ENCODE measurements at places on chromosomes 1 and 21. TPM values are rescaled to one million over a fixed set of nuclear protein-coding genes. Genes with fewer than 3 reads are reported as not detected.

DNA sequence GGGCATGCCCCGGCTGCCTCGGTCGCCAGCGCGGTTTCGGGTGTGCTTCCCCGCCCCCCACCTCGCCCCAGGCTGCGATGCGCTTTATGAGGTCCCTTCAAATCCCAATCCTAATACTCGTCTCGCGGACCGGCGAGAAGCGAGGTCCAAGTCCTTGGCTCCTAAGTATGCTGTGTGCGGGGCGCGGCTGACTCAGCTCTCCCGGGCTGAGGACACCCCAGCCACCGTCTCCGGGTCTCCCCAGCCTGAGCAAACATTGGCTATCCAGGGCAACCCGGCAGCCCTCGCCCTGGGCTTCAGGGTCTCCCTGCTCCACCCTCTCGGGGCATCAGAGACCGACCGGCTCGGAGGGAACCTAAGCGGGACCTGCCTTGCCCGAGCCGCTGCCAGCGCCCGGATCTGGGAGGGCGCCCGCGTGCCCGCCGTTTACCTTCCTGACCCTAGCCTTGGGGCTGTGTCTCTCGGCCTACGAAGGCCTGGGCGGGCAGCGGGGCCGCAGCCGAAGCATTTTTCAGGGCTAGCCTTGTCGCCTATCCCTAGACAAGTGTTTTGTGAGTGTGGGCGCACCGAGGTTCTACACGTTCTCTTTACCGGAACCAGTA lies 1.2 kb downstream of the ITPKB start:
- peak overlapping the region; percentile 86 for H3K4me3 ChIP-seq
- no peaks in the 10 kb centered on the region for H3K27me3 ChIP-seq
- no peaks in the 10 kb centered on the region for H3K36me3 ChIP-seq
- peaks cover 9% of the 10 kb centered on the region for H3K4me1 ChIP-seq
- peak; percentile 48 for DNase-seq

ZNF593OS gene
- total RNA-seq: not detected

FAM72D gene
- 11.9 TPM for total RNA-seq

GRCh38 chr1:31927661-31927980 lies 10.5 kb downstream of the PTP4A2 start:
- peaks cover 62% of the 10 kb centered on the region for H3K4me1 ChIP-seq
- H3K27me3 ChIP-seq: no peaks in the 10 kb centered on the region
- DNase-seq: no peak
- H3K27ac ChIP-seq: peak overlapping the region; percentile 29
- H3K36me3 ChIP-seq: no peaks in the 10 kb centered on the region

Measured in A673 (cell line).